Panc1 (cell line): ENCODE measurements at places on chromosomes 2 and 18. TPM values are rescaled to one million over a fixed set of nuclear protein-coding genes. Genes with fewer than 3 reads are reported as not detected.

GRCh38 chr18:69763821-69764220, 183.9 kb downstream of the CD226 start:
- H3K36me3 ChIP-seq: no peaks in the 10 kb centered on the region
- no peak for DNase-seq
- no peak overlapping the region for H3K27ac ChIP-seq
- no peaks in the 10 kb centered on the region for H3K4me1 ChIP-seq
- H3K4me3 ChIP-seq: no peak overlapping the region
- H3K27me3 ChIP-seq: no peaks in the 10 kb centered on the region

GRCh38 chr18:35164133-35164532, 76.7 kb upstream of the ZNF397 start:
- H3K27me3 ChIP-seq: no peaks in the 10 kb centered on the region
- no peaks in the 10 kb centered on the region for H3K36me3 ChIP-seq
- H3K4me3 ChIP-seq: no peak overlapping the region
- H3K4me1 ChIP-seq: no peaks in the 10 kb centered on the region

DNA sequence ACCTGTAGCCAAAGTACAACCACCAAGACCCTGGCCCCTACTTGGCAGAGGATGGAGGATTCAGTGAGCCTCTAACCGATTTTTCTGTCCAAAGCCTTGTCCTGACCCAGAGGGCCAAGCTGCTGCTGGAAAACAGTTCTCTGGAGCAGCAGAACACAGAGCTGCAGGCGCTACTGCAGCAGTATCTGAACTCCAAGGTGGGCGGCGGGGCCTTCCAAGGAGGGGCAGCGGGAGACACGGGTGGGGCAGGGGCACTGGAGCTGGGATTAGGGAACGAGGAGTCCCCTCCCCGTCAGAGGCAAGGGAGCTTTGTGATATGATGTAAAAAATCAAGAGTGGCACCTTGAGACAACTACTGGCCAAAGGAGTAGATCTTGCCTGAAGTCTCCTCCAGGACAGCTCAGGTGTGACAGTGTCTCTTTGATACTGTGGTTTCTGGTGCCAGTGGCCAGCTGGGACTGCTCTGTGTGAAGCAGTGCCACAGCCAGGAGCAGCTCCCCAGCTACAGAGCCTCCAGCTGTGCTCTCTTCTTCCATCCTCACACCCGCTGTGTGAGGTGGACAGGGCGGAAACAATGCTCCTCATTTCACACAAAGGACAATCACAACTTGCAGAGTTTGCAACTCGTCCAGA, 22.8 kb downstream of the OTOF start:
- no peaks in the 10 kb centered on the region for H3K27me3 ChIP-seq
- H3K36me3 ChIP-seq: no peaks in the 10 kb centered on the region
- H3K4me1 ChIP-seq: no peaks in the 10 kb centered on the region
- no peak for DNase-seq
- H3K27ac ChIP-seq: no peak overlapping the region

DNA sequence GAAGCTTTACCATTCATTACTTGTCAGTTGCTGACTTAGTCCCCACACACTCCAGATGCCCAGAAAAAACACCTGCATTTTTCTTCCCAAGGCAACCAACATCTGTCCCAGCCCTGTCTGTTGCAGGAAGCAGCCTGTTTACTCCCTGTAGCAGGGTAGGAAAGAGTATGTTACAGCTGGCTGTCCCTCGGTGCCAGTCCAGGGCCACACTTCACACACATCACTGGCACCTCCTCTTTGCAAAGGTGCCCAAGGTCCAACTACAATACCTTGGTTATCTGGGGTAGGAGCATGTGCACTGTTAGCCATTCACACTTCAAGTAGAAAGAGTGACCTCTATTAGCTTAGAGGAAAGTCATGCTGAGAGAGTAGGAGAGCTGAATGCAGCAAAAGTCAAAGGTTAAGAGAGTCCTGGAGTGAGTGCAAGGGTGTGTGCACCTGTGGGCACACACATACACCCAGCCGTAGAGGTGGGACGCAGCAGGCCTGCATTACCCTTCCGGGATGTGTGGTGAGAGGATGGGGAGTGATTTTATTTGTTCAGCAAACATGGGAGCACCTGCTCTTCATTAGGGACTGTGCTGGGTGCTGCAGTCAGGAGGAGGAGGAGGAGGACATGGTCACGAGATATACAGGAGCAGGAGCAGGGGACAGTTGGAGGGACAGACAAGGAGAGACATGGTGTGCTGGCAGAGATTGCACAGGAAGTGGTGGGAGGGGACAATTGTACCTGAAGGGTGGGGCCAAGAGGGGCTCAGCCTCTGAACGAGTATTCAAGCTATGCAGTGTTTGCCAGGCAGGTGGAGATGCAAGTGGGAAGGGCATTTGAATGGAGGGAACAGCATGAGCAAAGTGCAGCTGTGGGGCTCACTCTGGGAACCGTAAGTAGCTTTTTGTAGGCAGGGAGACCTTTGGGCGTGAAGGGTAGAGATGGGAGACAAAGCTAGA, 69.8 kb downstream of the TSN start:
- H3K36me3 ChIP-seq: no peaks in the 10 kb centered on the region
- no peaks in the 10 kb centered on the region for H3K4me1 ChIP-seq
- DNase-seq: no peak
- H3K27ac ChIP-seq: no peak overlapping the region

- no peaks in the 10 kb centered on the region for H3K36me3 ChIP-seq
- no peak for DNase-seq
- H3K4me1 ChIP-seq: no peaks in the 10 kb centered on the region
- H3K4me3 ChIP-seq: no peak overlapping the region
- no peak overlapping the region for H3K27ac ChIP-seq
Observed at GRCh38 chr18:24736662-24737330, 276.4 kb downstream of the HRH4 start.

DNA sequence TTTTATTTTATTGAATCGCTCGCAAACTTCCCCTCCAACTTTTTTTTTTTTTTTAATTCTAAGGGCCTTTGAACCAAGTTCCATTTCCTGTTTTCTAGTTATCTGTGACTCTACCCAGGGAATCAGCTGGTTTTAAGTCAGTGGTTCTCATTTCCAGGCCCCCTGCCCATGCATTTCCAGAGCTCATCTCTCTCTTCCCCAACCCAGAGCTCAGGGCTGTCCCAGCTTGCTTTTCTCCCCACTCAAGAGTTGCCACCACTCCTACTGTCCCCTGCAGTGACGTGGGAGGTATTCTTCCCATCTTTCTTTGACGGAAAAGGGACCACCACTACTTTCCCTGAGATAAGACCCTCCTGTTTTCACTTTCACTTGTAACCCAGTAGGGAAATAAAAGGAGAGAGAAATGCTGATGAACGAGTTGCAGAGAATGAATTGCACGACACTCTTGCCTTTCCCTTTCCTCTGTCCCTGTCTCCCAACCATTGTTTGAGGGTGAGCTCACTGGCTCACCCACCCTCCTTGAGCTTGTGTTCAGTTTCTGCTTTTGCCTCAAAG, 42.1 kb downstream of the TET3 start:
- H3K27me3 ChIP-seq: no peaks in the 10 kb centered on the region
- DNase-seq: no peak
- H3K4me3 ChIP-seq: no peak overlapping the region
- H3K27ac ChIP-seq: no peak overlapping the region

DNA sequence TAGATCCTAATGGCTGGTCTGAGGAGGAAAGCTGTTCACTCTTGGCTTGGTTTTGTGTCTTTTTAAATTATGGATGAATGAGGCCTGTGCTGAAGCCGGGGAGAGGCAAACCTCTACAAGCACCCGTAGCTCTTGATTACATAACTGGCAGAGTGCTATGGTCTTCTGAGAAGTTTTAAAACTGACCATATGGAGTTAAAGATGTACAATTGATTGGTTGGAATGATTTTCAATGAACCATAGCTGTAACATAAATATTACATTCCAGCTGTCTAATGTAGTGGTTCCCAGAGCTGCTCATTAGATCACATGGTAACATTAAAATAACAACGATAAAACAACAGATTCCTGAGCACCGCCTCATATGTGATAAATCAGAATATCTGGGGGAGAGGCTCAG, 71.1 kb upstream of the MAP4K3 start:
- H3K36me3 ChIP-seq: no peaks in the 10 kb centered on the region
- peaks cover 5% of the 10 kb centered on the region; the same call in 1 of the 2 replicates for H3K4me1 ChIP-seq
- no peak overlapping the region for H3K4me3 ChIP-seq
- no peak for DNase-seq

DNA sequence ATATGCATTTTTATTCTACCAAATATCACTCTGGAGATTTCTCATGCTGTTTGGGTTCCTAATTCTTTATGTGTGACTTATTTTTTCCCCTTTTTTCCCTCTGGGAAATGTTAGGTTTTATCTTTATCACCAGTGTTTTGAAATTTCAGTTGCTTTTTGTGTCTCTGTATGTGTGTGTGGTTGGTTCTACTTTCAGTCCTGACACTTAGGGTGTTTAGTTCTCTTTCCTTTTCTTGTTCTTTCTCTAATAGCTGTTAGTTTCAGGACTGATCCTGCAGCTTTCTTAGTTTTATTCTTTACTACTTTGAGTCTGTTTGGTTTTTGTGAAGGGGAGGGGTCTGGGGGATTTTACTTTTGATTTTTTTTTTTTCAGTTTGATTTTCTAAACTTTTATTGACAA, 23.1 kb downstream of the PPM1B start:
- H3K27ac ChIP-seq: no peak overlapping the region
- no peak overlapping the region for H3K4me3 ChIP-seq
- no peak for DNase-seq
- H3K4me1 ChIP-seq: no peaks in the 10 kb centered on the region
- H3K36me3 ChIP-seq: no peaks in the 10 kb centered on the region

DNA sequence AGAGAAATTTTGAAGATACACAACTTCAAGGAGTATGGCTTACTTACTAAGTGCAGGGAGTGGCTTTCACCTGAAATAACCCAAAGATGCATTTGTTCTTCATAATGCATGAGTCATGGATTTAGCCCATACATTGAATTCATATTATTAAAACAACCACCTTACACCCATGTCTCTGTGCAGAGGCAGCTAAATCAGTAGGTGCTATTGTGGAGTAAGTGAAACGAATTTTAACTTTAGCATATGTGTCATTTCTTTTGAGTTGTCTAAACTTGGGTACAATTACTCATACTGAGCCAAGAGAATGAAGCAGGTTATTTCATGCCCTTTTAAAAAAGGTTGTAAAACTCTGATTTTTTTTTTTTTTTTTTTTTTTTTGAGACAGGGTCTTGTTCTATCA, 11.0 kb upstream of the ANKRD29 start:
- H3K4me1 ChIP-seq: no peaks in the 10 kb centered on the region
- no peak overlapping the region for H3K4me3 ChIP-seq
- H3K27me3 ChIP-seq: peaks cover 7% of the 10 kb centered on the region; the same call in 1 of the 2 replicates
- DNase-seq: no peak
- no peak overlapping the region for H3K27ac ChIP-seq
- no peaks in the 10 kb centered on the region for H3K36me3 ChIP-seq

- H3K4me3 ChIP-seq: no peak overlapping the region
- no peak for DNase-seq
- H3K36me3 ChIP-seq: no peaks in the 10 kb centered on the region
- no peak overlapping the region for H3K27ac ChIP-seq
- no peaks in the 10 kb centered on the region for H3K4me1 ChIP-seq
Observed at GRCh38 chr18:7575465-7576028, 8.4 kb downstream of the PTPRM start.

DNA sequence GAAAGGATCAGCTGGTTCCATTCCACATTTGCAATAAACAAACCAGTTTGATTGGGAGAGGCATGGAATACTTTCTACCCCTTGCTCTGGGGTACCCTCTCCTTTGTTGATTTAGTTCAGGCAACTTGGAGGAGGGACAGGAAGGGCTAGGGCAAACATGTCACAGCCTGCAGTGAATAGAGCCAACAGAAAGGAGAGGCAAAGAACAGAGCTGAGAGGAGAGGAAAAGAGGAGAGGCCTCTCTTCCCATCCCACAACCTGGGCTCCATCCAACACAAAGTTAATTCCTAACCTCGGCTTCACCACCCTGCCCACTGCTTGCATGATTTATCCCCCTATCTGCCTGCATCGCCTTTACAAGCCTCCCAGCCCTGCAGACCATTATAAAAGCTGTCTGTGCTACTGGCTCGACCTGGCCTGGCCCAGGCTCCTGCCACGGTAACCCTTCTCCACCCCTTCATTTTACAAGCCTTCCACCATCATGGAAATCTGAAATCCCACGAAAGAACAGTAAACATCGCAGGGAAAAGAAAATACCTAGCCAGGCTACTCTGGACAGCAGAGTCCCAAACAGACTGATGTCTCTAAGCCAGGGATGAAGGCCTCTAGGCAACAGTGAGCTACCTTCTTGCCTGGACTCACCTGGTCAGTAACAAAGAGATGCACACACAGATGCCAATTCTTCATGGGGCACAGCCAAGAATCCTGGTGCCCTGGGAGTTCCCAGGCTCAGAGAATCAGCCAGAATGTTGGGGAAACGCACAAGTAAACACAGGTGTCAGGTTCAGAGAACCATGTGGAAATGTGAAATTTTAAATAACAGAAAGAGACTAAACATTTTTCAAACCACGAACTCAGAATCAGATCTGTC, 43.6 kb downstream of the NHEJ1 start:
- H3K27ac ChIP-seq: no peak overlapping the region
- no peaks in the 10 kb centered on the region for H3K4me1 ChIP-seq
- no peaks in the 10 kb centered on the region for H3K27me3 ChIP-seq
- no peaks in the 10 kb centered on the region for H3K36me3 ChIP-seq
- H3K4me3 ChIP-seq: no peak overlapping the region

- no peaks in the 10 kb centered on the region for H3K27me3 ChIP-seq
- no peaks in the 10 kb centered on the region for H3K36me3 ChIP-seq
- no peak overlapping the region for H3K27ac ChIP-seq
- no peak overlapping the region for H3K4me3 ChIP-seq
- DNase-seq: no peak
- H3K4me1 ChIP-seq: no peaks in the 10 kb centered on the region
Observed at GRCh38 chr18:3075491-3075890, 62.5 kb upstream of the LPIN2 start.

DNA sequence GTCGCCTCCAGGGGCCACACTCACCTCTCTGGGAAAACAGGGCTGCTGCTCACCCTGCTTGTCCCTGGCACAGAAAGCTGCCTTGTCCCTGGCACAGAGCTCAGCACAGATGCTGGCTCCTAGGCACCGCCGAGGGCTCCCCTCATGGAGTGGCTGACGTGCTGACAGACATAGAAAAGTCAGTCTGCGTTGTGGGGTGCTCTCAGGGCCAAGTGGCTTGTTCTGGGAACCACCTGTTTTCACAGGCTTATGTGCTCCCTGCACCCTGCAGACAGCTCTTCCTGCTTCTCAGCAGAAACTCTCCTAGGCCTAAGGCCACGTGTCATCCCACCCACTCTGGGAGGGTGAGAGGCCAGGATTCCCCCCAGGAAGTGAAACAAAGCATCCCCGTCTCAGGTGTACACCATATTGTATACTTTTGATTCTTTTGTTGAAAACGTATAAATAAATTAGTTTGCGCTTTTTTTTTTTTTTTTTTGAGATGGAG, 84.7 kb upstream of the TMEM200C start:
- H3K27ac ChIP-seq: no peak overlapping the region
- DNase-seq: no peak
- no peaks in the 10 kb centered on the region for H3K36me3 ChIP-seq
- H3K27me3 ChIP-seq: no peaks in the 10 kb centered on the region; the same call in 1 of the 2 replicates

The RAB27B gene
- 3.9 TPM for total RNA-seq

The NAT8 gene
- not detected for total RNA-seq

The TMEM247 gene
- not detected for total RNA-seq

The CMPK2 gene
- total RNA-seq: 0.80 TPM

The UGT1A6 gene
- not detected for total RNA-seq

The UGT1A4 gene
- not detected for total RNA-seq
